CD4-positive, alpha-beta T cell treated with Interleukin-2 at 100 ng/mL for 4 hours (primary cell): ENCODE measurements at places on chromosomes 5 and 9.

DNA sequence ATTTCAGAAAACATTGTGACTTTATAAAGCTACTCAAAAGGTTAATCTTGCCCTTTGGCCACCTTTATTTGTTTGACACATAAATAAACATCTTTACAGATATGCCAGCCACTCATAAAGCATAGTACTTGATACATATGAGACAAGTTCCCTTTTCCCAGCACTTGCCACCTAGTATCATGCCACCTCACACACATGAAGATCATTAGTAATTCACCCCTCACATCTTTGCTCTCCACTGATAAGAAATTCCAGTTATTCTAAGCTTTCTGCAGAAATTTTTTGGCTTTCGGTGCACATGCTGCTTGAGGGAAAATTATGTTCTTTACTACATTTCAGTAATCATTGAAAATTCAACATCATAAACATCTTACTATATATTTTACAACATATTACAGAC is 59.1 kb downstream of the DEPDC1B start:
- no peak for DNase-seq

GRCh38 chr5:66661149-66661548 is 65.0 kb downstream of the MAST4 start:
- DNase-seq = no peak

GRCh38 chr9:104313396-104314110 is 190.5 kb upstream of the OR13F1 start:
- no peak for DNase-seq

GRCh38 chr9:113179839-113180238 is 29.0 kb downstream of the SLC31A2 start:
- no peak for DNase-seq

DNA sequence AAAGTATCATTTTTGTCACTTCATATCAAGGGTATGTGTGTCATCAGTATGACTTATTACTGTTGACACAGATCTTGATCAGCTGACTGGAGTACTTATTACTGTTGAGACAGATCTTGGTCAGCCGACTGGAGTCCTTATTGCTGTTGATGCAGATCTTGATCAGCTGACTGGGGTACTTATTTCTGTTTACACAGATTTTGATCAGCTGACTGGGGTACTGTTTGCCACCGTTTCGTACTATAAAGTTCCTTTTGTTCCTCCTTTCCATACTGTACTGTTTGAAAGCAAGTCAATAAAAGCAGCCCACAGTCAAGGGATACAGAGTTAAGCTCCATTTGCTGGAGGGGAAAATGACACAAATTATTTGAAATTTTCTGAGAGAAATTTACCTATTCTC is 347.3 kb downstream of the CDH12 start:
- no peak for DNase-seq

GRCh38 chr9:114055894-114056293 is 22.2 kb downstream of the AMBP start:
- no peak for DNase-seq

- DNase-seq = no peak
Measured at GRCh38 chr5:35938568-35939227, at the start of gene CAPSL. Gene CAPSL, minus strand, starts transcription at chr5:35938622. Its CDS starts 17,502 bp downstream, at chr5:35921120.

- DNase-seq = no peak
Measured at GRCh38 chr9:96495341-96495740, 45.4 kb downstream of the HABP4 start.

DNA sequence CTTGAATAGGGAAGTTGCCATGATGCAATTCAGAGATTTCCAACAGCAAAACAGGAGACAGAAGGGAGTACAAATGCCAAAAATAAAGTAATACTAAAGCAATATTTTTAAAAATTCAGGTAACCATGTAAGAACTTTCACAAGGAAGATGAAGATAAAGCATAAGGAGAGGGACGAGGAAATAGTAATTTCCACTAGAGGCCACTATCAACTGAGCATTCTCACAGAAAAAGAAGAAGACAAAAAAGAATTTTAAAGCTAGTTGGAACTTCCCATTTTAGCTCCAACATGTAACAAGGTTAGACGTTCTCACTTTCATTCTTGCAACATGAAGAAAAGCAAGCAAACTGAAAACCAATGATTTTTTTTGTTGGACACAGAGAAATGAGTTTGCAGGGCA is 779.9 kb upstream of the CDH6 start:
- no peak for DNase-seq

- DNase-seq = no peak
Measured at GRCh38 chr5:56313004-56313531, 79.9 kb upstream of the ANKRD55 start.

- DNase-seq = peak; percentile 44
Measured at GRCh38 chr5:57302164-57302563, 128.3 kb downstream of the GPBP1 start.

DNA sequence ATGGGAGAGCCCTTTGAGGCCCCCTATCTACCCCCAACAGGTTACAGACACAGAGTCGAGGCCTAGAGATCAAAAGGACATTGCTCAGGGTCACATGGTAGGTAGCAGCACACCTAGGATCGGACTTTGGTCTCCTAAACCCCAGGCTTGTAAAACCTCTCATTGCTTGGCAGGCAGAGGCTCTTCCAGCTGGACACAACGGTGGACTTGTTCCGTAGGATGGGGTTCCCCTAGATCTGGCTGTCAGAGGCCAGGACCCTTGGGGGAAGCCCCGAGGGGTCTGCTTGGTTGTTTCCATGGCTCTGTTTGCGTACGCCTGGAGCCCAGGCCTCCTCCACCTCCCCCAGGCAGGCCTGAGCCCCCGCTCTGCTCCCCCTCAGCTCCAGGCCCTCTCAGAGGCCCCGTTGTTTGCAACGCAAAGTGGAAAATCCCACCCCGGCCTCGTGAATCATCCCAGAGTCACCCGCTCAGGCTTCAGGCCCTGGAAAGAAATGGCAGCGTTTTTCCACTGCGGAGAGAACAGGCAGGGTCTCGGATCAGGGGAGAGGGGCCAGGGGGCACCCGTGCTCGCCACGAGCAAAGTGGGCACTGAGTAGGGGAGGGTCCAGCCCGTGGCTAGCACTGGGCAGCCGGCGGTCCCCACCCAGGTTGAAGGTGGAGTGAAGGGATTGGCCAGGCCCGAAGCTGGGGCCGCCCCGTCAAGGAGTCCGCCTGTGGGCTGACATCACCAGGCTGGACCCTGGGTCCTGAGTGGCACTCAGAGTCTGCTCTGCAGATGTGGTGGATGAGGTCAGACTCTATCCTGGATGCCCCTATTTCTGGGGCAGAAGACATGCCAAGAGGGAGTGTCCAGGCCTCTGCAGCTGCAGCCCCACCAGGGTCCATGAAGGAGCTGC is 19.8 kb downstream of the COL27A1 start:
- no peak for DNase-seq

DNA sequence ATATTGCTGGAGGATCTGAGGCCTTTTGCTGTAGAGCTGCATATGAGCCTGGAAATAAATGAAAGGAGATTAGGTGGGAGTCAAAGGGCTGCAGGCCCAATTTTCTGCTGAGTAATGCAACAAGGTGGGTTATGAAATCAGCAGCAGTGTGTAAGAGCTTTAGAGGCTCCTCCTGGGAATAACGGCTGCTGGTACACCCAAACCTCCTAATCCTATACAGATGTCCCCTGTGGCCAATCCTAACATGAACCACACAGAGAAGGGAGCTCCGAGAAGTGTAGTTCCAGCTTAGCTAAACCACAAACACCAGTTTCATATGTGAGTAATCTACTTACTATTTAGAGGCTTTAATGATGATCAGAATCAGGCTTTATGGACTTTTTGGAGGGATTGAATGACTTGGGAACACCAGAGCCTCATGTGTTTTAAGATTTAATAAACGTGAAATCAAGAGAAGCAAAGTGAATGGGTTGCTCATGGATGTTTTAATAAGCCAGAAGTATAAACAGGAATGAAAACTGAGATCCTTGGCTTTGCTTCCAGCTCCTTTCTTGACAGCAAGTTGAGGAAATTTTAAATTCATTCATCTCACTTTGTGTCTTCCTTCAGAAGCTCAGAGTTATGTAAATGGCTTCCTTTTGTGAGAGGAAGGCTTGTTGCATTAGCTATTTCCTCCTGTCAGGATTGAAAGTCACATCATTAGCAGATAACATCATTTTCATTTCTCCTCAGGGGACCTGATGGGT is 437.5 kb downstream of the TMEM232 start:
- no peak for DNase-seq

DNA sequence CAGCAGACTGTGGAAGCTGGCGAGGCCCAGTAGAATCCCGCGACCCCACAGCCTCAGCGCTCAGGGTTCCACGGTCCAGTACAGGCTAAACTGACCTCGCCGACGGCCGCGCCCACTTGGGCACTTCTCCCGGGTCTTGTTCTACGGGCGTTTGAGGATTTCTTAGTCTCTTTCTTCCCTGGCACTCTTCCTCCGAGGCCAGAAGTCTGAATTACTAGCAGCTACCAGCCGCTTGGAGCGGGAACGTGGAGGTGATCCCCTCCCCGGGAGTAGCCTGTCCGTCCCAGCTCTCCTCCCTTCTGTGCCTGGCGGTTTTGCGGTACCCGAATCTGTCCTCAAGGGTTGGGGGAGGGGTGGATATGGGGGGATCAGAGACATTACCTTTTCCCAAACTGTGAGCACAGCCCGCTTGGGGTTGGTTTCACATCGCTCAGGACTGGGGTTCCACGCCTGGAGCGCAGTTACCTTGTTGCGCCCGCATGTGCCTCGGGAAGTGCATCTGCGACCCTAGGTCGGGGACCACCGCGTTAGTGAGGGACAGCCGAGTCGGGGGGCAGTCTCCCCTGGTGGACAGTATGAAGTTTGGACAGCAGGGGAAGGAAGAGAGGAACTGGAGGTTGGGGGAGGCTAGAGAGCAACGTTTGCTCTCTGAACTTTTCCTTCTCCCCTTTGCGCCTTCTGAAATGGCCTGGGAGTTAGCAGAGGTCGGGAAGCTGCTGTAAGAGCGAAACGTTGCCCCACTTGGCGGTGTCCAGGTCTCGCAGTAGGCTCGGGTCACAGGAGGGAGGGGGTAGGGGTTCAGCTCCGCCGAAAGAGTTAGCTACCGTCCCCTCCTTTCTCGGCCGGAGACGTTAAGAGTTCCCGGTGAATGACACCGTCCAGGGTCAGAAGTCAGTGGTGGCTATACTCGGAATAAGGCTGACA is 190.8 kb downstream of the MEF2C start:
- no peak for DNase-seq

- DNase-seq = no peak
Measured at GRCh38 chr5:164359260-164360255, 854.1 kb downstream of the MAT2B start.

DNA sequence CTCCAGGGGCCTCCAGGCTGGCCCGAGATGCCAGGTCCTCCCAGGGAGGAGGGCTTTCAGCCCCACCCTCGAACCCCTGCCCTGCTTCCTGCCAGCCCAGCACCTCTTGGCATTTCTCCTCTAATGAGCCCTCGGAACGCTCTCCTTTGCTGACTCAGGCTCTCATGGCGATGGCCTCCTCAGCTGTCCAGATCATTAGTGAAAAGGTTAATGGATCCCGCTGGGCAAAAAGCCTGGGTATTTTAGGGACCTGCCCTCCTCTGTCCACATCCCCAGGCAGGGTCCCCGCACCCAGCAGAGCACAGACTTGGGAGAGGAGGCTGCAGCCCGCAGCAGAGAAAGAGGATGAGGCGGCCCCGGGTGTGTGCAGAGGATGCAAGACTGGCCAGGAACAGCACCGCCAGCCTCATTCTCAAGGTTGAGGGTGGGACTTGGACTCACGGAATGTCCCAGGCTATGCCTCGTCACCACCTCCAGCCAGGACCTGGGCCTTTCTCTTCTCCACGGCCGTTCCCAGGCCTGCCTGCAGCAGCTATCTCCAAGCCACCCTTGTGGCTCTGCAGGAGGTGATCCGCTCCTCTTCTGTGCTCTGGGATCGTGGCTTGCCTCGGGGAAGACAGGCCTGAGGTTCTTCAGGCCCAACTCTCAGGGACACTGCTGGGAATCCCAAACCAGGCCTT is 23.0 kb upstream of the ADAMTS2 start:
- DNase-seq = no peak

- peak; percentile 42 for DNase-seq
Measured at GRCh38 chr9:91711755-91712601, 238.1 kb downstream of the ROR2 start.

DNA sequence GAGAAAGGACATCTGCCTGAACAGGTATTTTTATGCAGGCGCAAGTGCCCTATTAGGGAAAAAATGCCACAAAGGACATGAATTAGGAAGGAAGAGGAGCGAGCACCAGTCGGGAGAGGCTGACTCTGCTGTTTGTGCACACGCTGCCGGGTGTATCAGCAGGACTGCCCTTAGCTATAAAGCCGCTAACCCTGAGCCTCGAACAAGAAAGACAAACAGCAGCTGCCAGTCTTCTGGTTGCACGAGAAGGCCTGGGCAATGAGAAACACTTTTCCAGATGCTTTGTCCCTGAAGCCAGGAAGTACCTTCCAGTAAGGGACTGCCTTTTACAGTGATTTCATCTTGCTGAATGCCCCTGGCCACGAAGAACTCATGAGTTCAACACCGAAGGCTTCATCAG is 12.6 kb downstream of the QSOX2 start:
- no peak for DNase-seq

DNA sequence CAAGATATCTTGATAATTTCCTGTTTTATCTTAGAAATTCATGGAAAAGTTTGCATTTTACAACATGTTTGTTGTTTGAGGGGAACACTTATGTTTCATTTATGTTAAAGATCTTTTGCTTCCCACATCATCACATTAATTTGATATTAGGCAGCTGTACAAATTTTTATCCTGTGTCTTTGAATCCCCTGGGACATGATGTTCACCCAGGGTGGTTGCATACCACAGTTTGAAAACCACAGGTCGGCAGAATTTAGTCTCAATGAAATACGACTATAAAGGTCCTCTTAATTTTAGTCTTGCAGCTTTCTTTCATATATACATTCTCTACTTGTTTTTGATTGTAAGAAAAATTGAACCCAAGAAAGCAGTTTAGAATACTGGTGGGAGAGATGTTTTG is 3.7 kb downstream of the NAA35 start:
- DNase-seq = no peak

DNA sequence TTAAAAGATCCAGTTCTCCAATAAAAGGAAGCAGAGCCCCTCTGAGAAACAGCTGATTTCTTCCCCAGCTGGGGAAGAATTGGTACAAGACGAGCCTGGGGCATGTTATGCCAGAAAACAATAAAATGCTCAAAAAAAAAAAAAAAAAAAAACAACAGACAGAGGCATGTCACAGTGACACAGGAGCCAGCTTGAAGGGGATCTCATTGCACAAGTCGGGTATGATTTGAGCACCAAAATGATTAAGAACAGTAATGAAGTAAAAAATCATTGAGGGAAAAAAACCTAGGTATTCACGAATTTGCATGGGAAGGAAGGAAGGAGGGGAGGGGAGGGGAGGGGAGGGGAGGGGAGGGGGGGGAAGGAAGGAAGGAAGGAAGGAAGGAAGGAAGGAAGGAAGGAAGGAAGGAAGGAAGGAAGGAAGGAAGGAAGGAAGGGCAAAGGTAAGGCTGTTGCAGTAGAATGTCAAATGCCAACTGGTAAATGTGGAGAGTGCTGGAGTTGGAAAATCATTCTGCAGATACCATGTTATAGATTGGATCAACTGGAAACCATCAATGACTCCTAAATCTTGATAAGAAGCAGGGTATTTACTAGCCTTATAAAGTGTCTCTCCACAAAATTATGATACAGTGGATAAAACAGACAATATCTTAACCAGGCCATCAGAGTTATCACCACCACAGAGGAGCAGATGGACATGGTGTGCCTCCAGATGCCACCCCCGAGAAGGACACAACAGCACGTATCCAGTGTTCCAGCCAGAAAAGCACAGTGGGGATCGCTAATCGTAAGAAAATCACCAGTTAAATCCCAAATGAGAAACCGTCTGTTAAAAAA is 7.2 kb downstream of the GNA14 start:
- DNase-seq = no peak
